Hematopoietic multipotent progenitor cell treated with erythropoietin and hydrocortisone succinate and interleukin-3 and kit ligand, for 15 days (in vitro differentiated cells): ENCODE measurements at places on chromosomes 4 and X.

DNA sequence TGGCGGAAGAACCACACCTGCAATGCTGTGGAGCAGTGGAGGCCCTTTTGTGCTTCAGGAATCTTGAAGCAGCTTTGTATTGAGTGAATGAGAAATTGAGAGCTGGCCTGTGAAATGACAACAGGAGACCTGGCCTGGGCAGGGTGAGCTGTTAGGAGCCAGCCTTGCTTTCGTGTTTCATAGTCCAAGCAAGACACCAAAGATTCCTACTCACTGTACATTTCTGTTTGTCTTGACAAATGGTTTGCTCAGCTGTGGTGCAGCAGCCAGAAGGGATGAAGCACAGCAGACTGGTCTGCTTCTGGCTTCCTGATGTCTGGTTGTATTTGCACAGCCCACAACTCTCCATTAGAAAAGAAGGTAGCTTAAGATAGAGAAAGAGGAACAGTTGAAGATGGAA lies 96.5 kb downstream of the GATB start:
- no peak for DNase-seq

DNA sequence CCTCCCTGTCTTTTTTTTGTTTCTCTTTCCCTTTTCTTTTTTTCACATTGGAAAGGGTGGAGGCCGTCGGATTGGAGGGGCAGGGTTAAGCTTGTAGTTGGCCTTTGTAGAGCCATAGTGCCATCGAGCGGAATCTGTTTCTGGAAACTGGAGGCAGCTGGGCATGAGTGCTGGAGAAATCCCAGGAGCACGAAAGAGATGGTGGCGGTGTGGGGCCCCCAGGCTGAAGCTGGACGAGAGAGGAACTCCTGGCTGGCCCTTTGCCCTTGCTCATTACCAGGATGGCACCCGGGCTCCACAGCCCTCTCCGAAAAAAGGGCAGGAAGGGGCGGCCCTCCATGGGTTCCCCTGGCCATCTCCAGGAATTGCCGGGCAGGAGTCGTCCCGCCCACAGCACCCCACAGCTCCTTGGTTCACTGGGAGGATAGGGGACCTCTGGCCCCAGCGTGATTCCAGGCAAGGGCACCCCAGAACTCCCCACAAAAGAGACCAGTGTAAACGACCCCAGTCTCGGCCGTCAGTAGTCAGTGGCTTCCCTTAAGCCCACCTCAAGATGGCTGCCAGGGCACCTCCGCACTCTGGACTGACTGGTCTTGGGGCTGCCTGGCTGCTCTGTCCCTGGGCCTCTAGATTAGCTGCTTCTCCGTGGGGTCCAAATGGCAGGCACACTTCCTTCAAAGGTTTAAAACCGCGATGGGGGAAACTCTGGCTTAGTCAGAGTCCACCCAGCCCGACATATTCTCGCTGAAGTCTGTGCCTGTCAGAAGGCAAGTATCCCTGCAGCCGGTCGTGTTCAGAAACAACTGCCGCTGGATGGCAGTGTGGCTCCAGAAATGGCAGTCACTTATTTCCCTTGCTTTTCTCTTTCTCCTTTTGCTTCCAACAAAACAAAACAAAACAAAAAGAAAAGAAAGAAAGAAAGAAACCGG lies 74.1 kb downstream of the NBDY start:
- peak; percentile 66 for DNase-seq

- no peak for DNase-seq
These were observed 19.1 kb downstream of the HS3ST1 start for GRCh38 chr4:11409632-11410031.

GRCh38 chr4:8414377-8414776 lies 26.1 kb downstream of the ACOX3 start:
- DNase-seq, result no peak

GRCh38 chr4:78691334-78691754 lies 84.8 kb upstream of the BMP2K start:
- no peak for DNase-seq

DNA sequence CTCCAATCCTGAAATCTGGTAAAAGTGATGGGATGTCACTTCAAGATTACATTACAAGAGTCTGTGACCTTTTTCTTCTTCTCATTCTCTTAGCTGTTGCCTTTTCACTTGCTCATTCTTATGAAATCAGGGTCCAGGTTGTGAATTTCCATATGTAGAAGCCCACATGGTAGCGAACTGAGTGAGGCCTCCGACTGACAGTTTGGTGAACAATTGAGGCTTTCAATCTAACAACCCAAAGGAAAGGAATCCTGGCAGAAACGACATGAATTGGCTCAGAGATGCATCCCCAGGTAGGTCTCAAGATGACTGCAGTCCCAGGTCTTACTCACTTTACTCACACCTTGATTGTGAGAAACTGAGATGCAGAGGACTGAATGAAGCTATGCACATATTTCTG lies 203.4 kb upstream of the FAT4 start:
- DNase-seq, result no peak

DNA sequence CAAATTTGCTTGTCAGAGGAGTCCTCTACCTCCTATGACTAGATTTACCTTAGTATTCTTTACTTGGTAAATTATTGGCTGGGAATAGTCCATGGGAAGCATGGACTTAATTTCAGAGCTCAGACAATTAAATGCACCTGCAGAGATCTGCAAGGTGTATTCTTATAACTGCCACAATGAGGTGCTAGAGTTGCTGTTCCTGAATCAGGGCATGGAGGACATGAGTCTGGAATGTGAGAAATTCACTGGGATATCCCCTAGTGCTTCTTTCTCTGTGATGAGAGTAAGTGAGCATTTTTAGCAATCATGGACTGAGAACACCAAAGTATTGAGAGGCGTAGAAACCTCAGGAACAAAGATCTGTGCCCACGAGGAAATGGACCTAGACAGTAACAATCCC lies 32.9 kb upstream of the GRID2 start:
- no peak for DNase-seq

DNA sequence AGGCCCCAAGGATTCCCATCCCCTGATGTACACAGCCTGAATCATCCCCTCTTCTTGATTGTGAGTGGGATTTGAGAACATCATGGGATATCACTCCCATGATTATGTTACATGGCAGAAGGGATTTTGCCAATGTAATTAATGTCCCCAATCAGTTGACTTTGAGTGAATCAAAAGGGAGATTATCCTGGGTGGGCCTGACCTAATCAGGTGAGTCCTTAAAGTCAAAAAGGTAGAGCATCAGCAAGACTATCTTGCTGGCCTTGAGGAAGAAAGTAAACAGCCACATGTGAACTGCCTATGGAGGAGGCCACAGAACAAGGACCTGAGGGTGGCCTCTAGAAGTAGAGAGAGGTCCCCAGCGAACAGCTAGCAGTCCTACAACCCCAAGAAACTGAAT lies 203.1 kb upstream of the ATP6AP2 start:
- no peak for DNase-seq

DNA sequence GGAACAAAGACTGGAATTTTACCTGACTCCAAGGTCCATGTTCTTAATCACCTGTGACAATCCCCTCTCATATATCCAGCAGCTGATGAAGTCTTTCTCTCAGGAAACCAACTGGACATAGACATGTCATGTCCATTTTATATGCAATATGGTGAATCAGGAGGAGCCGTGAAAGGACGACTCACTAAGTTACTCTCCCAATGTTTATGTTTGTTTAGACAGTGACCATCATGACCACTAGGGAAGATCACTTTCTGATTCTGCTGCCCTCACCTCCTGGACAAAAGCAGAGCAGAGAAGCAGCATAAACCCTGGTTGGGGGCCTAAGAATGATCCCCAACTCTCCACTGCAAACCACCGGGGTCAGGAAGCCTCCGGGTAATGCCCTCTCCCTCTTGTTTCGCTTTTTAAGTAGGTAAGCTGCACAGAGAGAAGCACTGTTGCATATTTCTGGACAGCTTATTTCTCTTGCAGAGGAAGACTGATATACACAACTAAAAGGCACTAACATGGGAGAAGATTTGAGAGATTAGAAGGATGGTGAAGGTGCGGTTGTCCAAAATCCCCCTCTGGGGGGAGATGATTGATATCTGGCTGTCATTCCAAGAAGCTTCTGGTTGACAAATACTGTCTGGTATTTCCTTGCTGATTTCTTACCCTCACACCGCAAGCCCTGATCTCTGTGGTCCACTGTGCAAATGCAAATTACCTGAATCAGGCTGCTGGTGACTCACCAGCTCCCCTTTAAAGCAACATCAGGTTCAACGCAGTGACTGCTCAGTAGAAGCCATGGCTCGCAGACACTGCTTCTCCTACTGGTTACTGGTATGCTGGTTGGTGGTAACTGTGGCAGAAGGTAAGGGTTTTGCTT lies at the start of gene ODAPH:
TSS of gene ODAPH (plus strand) at position 773 of the 871 bp plus-strand sequence. CDS start at position 790, 17 bp downstream.
- DNase-seq, result no peak

DNA sequence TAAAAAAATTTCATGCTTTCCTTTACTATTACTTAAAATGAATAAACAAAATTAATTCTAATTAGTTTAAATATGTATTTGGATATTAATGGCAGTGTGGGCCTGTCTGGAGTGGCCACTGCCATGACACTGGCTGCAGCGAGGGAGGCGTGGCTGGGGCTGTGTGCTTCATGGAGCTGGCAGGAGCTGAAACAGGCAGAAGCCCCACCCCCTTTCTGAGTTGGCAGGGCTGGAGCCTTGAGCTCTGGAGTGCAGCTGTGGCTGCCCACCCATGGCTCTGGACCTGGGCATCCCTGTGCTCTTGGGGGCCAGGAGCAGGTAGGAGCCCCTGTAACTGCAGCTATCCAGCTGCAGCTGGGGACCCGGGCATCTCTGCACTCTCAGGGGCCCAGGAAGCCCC lies 8.2 kb upstream of the HSD17B11 start:
- DNase-seq, result no peak

DNA sequence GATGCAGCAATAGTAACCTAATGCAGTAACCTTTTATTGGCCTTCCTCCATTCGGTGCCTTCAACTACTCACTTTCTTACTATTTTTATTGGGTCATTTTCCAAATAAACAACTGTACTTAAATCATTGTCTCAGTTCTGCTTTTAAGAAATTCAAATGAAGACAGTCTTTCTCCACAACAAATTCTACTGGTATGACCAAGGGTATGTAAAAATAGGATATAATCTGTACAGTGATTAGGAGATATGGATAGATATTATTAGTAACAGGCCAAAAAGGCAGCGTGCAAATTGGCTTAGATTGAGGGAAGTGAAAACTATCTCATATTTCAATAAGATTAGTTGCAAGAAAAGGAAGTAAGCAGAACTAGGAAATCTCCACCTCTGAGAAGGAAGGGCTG lies 177.4 kb upstream of the PPP1R2C start:
- no peak for DNase-seq

DNA sequence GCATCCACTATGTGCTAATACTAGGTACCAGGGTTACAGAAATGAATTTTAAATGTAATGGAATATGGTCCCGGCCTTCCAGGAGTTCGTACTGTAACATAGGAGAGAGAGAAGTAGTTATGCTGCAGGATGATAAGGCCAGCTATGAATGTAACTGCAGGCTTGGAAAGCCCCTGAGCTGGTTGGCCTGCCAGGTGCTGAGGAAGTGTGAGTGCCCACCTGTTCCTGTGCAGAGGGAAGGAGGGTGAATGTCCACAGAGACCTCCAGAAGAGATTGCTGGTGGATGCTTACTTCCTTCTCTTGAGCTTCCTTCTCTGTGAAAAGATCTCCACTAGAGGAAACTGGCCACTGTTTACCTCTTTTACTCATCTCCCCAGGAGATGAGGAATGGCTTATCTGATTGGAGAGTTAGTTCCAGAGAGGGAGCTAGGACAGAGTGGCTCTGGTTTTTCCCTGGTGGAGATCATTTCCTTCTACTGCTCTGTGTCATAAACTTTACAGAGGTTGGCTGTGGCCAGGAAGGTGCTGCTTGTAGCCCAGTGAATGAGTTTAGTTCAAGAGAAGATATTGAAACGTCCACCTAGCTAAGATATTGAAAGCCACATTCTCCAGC lies 114.0 kb upstream of the LNX1 start:
- DNase-seq, result no peak

GRCh38 chr4:40438384-40439026 lies 103.4 kb downstream of the CHRNA9 start:
- DNase-seq, result no peak

GRCh38 chrX:97358941-97359340 lies 475.2 kb downstream of the RPA4 start:
- no peak for DNase-seq

- no peak for DNase-seq
These were observed 8.9 kb downstream of the TCEANC start for GRCh38 chrX:13661735-13662288.

GRCh38 chrX:94216738-94217137 lies 542.7 kb downstream of the FAM133A start:
- no peak for DNase-seq

DNA sequence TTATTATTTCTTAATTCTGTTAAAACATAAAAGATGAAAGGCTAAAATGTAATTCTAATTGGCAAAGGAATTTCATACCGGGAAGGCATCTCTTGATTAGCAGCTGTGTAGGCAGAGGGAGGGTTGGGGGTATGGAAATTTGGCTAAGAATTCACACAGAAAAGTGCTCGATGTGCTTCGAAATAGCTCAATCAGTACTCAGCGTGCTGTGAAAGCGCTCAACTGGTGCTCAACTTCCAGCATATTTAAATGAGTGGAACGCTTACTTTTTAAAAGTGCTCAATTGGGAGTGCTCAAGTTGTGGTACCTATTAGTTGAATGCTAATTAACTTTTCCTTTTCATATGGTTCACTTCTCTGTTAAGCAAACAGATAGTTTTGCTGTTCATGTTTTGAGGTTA lies 695.9 kb upstream of the ATOH1 start:
- DNase-seq, result no peak

DNA sequence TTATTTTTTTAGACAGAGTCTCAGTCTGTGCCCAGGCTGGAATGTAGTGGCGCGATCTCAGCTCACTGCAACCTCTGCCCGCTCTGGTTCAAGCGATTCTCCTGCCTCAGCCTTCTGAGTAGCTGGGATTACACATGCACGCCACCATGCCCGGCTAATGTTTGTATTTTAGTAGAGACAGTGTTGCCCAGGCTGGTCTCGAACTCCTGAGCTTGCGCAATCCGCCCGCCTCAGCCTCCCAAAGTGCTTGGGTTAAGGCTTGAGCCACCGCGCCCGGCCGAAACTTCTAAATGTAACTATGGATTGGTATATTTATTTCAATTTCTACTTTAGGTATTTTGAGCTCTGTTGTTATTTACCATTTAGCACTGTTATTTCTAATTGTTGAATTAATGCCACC lies 79.4 kb downstream of the FAM193A start:
- DNase-seq, result no peak

DNA sequence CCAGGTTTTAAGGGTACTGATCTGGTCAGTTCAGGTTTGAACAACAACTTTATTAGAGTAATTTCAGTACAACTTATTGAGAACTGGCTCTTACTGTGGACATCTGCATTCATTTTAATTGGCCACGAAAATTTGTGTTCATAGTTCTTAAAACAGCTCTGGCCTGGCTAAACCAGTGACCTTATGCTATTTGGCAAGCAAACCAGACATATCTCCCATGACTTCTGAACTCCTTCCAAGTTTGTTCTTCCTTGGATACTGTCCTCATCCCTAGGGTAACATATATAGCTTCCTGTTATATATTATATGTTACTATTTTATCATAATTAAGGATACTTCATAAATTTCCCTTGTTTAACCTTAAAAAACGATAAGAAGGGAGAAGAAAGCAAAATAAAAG lies 841.9 kb downstream of the TRAM1L1 start:
- DNase-seq, result no peak

GRCh38 chr4:96473246-96473645 lies 633.4 kb downstream of the PDHA2 start:
- no peak for DNase-seq

GRCh38 chr4:118086344-118086743 lies 52.1 kb downstream of the NDST3 start:
- DNase-seq, result no peak
